ENCODE measurements at places on chromosomes 7 and 10.

DNA sequence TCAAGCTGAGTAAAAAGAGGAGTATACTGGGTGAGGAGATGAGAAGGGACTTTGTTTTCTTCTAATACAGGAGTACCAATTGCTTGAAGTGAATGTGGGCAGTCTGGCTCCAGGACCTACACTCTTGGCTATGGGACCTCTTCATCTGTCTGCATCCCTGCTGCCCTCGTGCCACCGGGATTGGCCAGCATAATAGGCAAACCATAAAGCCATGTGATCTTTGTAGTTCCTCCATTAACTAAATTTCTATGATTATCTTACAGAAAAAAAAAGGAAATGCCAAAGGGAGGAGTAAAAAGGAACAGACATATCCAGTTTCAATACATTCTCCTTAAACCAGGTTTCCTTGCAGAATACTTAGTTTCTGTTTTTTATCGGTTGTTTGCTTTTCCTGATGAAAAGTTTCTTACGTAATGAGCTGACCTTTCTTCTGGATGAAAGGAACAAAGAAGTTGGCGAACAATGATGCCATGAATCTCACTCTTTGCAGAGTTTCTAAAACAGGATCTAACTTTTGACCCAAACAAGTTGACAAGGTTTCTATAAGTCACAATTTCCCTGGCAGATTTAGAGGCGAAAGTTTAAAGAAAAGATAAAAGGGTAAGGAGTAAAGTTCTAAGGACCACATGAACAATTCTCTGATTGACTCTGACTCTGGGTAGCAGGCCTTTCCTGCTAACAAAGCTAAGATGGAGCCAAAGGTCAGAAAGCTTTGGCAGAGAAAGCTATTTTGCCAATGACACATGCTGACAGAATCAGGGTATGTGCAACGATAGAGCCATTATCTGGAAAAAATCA lies 54.1 kb downstream of the LAMB1 start:
- no peak for DNase-seq

GRCh38 chr10:74117738-74118137 lies 32.9 kb downstream of the AP3M1 start:
- DNase-seq = no peak

- peak; percentile 43 for DNase-seq
Measured at GRCh38 chr7:148883266-148884048, 634 bp downstream of the EZH2 start.

DNA sequence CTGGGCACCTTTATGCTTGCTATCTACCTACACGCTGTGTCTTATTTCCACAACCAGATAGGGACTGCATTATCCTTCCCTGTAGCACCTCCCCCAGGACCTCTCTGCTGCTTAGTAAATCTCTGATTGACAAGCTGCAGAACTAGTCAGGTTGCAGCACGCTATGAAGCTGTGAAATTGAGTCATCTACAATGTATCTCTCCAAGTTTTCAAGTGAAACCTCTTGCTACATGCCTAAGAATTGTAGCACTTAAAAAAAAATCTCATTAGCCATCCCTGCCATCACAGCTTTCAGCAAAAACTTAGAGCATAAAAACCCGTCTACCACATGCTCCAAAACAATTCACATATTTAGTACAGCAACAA lies 69.7 kb upstream of the FGFR2 start:
- no peak for DNase-seq

DNA sequence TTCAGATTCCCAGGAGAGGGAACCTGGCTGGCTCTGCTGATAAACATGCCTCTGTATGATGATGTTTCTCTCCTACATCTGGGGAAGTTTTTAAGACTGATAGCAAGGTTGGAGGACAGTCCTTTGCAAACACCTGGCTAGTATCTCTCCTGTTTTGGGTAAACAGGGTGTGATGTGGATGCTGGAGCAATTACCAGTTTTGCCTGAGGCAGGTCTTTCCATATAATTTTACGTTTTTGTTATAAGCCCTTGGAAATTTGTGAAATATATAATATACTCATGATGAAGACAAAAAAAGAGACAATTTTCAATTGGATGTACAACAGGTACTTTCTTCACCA lies 138.6 kb downstream of the ADAM22 start:
- no peak for DNase-seq
